ENCODE measurements at places on chromosomes 16 and 17.

DNA sequence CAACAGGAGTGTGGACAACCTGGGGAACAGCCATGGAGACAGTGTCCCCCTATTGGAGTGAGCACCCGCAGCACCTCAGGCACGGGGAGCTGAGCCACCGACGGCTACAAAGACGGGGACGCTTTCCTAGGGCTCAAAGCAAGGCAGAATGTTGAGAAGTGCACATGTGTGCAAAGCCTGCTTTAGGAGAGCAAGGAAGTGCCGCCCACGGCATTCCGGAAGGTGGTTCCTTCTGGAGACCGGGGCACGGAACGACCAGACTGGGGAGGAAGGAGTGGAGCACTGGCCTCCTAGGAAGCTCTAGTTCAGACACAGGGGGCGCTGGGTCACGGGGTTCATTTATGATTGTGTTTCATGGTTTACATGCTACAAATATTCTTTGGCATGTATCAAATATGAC lies 52.2 kb downstream of the TBC1D16 start:
- peak; percentile 71 for DNase-seq

- DNase-seq, result no peak
Observed at GRCh38 chr17:71286625-71287024, 834.2 kb upstream of the SOX9 start.

DNA sequence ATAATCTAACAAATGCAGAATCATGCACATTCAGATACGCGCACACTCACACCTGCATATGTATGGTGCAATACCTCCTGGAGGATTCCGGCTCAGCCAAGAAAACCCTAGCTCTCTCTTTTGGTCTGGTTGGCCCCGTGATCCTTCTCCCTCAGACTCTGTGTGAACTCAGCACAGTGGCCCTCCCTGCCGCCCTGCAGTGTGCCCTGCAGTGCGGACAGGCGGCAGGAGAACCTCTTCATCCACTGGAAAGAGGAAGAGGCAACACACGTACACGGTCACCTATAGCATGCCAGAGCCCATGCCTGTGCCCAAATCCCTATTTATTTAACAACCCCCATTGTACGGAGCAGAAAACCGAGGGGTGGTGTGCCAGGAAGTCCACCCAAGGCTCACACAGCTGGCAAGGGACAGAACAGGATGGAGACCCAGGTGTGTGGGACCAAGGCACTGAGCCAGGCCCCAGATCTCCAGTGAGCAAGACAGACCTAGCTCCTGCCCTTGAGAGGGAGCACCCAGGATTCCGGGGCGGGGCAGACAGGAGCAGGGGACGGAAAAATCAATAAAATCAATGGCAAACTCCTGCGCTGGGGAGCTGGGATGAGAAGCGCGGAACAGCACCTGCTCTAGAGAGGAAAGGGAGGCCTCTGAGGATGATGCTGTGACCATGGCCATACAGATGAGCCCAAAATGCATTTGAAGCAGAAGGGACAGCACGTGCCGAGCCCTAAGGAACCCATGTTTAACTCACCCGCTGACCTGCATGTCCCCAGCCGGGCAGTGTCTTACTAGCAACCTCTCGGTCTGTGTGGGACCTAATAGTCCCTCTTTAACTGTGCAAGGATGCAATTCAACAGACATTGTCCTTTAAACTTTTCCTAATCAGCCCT lies 54.7 kb upstream of the CIBAR2 start:
- no peak for DNase-seq

GRCh38 chr16:73323880-73324279 lies 276.0 kb upstream of the ZFHX3 start:
- no peak for DNase-seq

DNA sequence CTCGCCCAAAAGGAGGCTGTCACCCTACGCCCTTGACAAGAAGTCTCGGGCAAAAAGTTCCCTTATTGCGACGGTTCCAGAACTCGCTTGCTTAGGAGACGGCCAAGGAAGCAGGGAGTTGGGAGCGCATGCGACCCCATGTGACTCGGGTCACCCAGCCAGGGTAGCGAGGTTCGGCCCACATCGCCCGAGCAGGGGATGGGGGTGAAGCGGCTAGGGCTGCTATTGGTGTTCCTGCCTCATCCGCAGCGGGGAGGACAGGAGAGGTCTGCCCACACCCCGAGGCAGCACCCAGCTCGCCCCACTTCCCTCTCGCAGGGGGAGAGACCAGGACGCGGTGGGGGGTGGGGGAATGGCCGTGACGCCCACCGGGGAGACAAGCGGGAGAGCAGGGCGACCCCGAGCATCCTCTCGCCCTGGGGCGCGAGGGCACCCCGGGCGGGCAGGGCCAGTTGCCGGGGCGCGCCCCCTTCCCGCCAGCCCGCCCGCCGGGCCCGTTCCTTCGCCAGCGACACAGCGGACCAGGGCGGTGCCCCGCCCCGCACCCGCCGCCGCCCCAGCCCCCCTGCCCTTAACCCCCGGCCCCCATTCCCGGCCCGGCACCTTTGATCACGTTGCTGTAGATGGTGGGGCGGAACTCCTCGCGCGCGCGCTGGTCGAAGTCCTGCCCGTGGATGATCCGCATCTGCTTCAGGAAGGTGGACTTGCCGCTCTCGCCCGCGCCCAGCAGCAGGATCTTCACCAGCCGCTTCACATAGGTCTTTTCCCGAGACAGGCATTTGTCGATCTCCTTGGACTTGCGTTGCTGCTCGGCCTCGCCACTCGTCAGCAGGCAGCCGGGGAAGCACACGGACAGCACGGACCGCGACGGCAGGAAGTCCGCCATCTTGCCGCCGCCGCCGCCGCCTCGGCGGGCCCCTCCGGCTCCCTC lies 567 bp downstream of the GNA13 start:
- peak; percentile 74 for DNase-seq

- DNase-seq, result no peak
Observed at GRCh38 chr17:67712375-67712774, 5.4 kb upstream of the NOL11 start.

- DNase-seq, result no peak
Observed at GRCh38 chr17:61731330-61731729, 132.0 kb downstream of the BRIP1 start.

DNA sequence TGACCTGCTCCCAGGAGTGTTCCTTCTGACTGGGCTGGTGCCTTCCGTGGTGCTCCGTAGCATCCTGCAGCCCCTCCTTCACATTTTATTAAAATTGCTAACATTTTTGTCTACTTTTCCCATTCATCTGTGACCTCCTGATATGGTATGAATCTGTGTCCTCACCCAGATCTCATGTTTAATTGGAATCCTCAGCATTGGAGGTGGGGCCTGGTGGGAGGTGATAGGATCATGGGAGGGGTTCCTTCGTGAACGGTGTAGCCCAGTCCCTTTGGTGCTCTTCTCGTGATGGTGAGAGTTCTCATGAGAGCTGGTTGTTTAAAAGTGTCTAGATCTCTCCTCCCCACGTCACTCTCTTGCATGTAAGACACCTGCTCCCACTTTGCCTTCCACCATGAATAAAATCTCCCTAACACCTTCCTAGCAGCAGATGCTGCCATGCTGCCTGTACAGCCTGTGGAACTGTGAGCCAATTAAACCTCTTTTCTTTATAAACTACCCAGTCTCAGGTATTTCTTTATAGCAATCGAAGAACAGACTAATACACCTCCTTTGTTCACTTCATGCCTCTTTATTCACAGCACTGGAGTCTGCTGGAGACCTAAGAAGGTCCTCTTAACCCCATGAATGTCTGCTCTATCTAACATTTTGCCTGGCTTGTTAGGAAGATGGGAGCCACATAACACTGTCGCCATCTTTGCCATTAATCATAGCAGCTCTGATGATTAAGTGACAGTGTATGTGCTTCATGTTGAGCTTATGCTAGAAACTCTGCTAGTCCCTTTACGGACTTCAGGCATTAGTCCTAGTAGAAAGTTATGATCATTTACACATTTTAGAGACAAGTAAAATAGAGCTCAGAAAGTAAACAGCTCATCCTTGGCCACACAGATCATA lies 377.7 kb upstream of the MAF start:
- no peak for DNase-seq

DNA sequence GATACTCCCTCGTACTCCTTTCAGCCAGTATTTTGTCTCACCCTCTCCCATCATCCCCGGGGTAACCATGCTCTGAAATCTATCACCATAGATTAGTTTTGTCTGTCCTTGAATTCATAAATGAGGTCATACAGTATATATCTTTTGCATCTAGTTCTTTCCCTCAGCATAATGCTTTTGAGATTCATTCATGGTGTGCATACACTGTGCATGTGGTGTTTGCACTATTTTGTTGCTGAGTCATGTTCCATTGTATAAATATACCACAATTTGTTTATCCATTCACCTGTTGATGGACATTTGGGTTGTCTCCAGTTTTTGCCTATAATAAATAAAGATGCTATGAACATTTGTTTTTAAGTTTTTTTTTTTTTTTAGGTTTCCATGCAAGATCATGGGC lies 34.2 kb upstream of the NLRP1 start:
- no peak for DNase-seq

DNA sequence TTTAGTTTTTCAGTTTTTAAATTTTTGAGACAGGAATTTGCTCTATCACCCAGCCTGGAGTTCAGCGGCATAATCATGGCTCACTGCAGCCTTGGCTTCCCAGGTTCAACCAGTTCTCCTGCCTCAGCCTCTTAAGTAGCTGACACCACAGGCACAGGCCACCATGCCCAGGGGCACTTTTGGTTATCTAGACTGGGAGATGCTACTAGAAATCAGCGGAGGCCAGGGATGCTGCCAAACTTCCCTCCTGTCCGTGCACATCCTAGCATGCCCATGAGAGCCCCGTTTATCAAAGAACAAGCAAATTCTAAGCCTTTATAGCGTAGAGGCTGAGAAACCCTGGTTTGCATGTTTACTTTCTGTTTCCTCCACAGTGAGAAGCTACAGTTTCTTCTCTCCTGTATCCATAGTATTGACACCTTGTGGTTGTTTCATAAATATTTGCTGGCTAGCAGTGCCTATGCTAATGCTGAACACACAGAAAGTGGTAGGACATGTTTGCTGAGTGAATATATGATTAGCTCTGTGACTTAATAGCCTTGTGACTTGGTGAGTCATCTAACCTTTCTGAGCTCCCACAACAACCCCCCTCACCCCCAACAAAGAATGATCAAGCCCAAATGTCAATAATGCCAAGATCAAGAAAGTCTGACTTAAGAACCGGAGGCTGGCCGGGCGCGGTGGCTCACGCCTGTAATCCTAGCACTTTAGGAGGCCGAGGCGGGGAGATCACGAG lies 39.2 kb upstream of the MAF start:
- DNase-seq, result no peak

DNA sequence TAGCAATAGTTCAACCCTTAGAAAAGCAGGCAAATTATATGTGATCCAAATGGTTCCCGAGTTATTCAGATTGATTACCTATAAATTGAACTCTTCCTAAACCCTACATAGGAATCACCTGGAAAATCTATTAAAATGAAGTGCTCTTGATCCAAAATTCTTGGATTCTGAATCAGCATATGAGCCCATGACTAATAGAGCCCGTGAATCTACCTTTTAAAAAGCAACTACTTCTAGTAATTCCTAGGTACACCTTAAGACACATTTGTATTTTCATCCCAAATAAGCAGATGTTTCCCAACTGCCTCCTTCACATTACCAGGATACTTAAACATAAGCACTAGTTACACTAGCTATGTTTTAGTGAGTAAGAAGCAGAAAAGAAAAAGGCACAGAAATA lies 1171.0 kb upstream of the GOT2 start:
- DNase-seq, result no peak

DNA sequence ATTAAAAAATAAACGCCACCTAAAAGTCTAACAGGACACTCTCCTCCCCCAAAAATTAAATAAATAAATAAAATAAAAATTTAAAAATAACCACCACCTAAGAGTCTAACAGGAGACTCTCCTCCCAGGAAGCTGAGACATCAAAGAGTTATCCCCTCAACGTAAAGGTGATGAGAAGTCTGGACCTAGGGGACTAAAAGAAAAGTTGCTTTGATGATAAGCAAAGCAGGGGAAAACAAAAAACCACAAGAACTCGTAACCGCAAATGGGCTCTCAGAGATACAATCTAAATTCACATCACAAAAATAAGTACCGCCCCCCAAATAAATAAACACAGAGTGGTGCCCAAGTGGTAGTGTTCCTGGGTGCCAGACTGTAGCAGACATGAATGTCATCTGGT lies 412.2 kb downstream of the ZFHX3 start:
- DNase-seq, result no peak

DNA sequence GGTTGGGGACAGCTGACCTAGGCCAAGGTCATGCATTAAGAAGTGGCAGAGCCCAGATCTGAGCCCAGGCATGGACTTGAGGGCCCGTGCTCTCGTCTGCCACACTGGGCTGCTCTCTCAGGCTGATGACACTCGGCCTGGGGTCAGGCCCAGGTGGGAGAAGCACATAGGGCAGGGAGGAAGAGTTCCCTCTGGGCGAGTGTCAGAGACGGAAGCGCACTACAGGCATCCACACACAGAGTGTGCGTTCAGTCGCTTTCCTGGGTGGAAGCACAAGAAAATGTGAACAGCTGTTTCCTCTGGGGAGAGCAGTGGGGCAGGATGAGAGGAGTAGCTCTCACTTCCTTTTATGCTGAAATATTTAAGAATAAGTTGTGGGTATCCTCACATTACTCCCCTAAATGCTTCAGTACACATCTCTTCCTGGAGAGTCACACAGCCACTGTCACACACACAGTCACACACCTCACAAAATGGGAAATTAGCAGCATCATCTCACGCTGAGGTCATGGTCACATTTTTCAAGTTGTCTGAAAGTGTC lies 59.7 kb downstream of the B9D1 start:
- no peak for DNase-seq

GRCh38 chr16:81088836-81089235 lies 7.4 kb downstream of the GCSH start:
- DNase-seq, result no peak

DNA sequence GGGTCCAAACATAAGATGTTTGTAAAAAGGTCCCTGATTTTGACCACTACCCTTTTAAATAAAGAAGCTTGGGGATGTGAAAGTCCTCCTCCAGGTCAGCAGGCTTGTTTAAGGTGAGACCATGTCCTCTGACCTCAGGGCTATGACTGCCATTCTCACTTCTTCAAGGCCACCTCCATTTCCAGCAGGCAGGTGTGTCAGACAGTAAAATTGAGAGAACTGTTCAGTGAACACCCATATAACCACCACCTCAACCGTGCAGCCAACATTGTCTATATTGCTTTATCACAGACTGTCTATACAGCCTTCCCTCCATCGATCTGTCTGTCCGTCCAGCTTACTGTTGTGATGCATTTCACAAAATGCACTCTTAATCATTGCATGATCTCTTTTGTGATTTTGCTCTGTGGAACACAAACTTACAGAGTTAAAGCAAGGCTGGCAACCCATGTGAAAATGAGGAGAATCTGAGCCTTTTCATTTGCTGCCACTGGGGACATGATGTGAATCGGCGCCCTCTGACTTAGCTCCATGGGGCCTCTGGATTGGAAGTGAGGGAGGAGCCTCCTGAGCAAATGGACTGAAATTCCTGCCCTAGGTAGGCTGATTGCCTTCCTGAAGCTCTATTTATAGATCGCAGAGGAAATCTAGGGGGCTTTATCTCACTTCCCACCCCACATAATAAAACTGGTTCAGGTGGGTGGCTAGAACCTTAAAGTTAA lies 53.8 kb downstream of the ZNRF1 start:
- DNase-seq, result no peak
